Hematopoietic multipotent progenitor cell treated with erythropoietin and hydrocortisone succinate and interleukin-3 and kit ligand, for 6 days (in vitro differentiated cells): ENCODE measurements at places on chromosomes 1 and 21.

- DNase-seq, result peak; percentile 51
Measured at GRCh38 chr1:160206036-160206389, 829 bp downstream of the PEA15 start.

GRCh38 chr1:88472298-88472697, 211.8 kb upstream of the PKN2 start:
- no peak for DNase-seq

GRCh38 chr1:213539464-213539863, 448.3 kb upstream of the PROX1 start:
- no peak for DNase-seq

GRCh38 chr1:116493036-116493435, 77.8 kb downstream of the CD58 start:
- DNase-seq, result no peak

- no peak for DNase-seq
Measured at GRCh38 chr1:70990469-70991253, 57.0 kb downstream of the PTGER3 start.

- DNase-seq, result no peak
Measured at GRCh38 chr1:9633493-9633892, 18.0 kb upstream of the PIK3CD start.

GRCh38 chr1:196308176-196308575, 300.1 kb downstream of the KCNT2 start:
- DNase-seq, result peak; percentile 82

DNA sequence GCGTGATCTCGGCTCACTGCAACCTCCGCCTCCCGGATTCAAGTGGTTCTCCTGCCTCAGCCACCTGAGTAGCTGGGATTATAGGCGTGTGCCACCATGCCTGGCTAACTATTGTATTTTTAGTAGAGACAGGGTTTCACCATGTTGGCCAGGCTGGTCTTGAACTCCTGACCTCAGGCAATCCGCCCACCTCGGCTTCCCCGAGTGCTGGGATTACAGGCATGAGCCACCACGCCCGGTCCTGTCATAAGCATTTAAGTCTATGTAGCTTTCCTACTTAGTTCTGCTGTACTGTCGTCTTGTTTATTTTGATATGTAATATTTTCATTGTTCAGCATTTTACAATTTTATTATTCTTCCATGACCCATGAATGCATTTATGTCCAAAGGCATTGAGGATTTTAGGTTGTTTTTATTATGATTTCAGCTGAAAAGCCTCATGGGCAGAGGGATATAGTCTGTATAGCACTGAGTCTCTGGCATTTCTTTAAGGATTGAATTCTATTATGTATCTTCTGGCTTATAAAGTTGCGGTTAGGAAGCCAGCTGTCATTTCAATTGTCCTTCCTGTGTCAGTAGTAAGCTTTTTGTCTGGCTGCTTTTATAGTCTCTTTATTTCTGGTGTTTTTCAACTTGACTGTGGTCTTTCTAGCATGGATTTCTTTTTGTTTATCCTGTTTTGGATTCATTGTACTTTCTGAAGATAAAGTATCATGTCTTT, 9.2 kb downstream of the AGPAT3 start:
- DNase-seq, result no peak

- no peak for DNase-seq
Measured at GRCh38 chr1:5105744-5106143, 451.3 kb downstream of the AJAP1 start.

DNA sequence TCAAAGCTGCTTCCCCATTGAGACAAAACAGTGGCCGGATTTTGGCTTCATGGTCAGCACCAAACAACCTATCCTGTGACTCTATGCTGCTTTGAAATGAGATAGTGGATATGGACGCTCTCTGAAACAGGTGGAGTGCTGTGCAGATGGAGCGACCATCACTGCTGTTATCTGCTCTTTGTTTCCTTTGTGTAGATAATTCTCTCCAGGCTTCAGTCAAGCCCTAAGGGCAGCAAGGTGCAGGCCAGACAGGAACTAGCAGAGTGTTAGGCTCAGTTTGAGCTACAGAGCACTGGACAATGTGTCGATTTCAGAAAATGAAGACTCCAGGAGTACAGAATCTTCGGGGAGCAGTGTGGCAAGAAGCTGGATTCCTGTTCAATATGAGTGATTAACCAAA, 4.8 kb upstream of the IRF6 start:
- no peak for DNase-seq
